NCI-H774 (cell line): ENCODE measurements at places on chromosomes 6 and 20.

GRCh38 chr6:136820561-136820960, 1.8 kb upstream of the PEX7 start:
- DNase-seq = no peak

DNA sequence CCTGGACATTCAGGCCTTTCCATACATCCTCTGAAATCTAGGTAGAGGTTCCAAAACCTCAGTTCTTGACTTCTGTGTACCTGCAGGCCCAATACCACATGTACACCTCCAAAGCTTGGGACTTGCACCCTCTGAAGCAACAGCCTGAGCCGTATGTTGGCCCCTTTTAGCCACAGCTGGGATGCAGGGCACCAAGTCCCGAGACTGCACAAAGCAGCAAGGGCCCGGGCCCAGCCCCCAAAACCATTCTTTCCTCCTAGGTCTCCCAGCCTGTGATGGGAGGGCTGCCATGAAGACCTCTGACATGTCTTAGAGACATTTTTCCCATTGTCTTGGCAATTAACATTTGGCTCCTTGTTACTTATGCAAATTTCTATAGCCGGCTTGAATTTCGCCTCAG, 107.4 kb upstream of the FRMD1 start:
- DNase-seq = no peak

- DNase-seq = peak; percentile 13
These were observed 54.4 kb downstream of the KDM1B start for GRCh38 chr6:18209539-18210197.

- no peak for DNase-seq
These were observed 1.6 kb downstream of the STX7 start for GRCh38 chr6:132511210-132511830.

- DNase-seq = peak; percentile 67
These were observed 2.1 kb upstream of the PERP start for GRCh38 chr6:138109042-138109997.

DNA sequence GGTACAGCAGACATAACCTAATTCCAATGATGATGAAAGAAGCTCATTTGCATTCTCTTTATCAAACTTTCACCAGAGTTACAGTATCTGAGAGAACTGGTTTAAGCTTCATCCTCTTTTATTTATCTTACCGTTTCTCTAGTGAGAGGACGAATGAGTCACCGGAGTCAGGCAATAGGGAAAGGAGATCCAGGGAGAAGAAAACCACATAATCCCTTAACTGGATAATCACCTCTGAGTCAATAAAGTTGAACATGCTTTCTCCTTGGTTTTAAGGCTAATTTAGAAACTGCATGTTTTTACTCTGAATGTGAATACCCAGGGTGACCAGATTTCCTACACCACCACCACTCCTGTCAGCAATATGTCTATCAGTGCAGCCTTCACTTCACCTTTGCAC, 313.7 kb upstream of the TBX18 start:
- DNase-seq = no peak

DNA sequence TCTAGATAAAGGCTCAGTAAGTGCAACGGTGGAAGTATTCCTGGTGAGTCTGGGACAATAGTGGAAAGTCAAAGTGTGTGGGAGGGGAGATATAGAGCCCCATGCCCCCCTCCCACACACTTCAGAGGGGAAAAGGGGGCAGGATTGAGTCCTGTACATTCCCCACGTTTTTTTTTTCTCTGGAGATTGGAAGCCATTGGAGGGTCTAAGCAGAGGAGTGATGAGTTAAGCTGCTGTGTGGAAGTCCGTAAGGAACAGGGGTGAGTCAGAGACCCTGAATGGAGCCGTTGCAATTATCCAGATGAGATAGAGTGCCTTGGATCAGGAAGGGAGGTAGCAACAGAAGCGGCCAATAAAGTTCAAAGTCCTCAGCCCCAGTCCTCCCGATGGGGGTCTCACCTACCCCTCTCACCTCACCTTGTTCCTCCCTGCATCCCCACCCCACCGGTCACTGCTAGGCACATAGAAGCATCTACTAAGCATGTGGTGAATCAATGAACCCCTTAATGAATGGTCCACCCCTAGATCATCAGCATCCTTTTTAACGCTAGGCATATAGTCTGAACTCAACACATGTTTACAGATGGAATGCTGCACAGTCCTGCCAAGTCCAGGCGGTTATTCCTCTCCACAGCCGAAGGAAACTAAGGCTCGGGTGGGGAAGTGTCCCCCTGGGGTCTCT, 662 bp upstream of the SLC9A8 start:
- no peak for DNase-seq

DNA sequence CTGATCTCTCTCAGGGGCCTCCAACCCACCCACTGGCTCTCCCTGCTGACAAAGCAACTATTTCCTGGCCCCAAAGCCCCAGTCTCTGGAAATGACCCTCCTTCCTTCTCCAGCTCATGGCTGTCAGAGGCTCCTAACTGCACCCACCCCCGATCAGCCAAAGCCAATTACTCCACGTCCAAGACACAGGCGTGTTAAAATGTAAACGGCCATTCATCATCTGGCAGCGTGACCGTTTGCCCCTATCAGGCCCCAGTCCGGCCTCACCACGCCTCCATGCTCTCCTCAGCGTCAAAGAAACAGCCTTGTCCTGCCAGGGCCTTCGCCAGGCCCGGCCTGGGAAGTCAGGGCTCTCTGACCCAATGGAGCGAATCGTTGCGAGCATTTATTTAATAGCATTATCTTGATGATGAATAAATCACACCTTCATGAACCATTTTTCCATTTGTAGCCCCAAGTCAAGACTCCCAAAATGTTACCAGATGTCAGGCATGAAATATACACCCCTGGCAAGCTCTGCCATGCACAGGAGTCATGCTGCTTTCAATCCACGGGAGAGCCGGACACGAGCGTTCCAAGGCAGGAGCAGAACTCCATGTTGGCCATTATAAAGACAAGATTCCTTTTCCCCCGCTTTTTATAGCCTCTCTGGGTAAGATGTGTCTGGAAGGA, 17.7 kb downstream of the RIPOR3 start:
- DNase-seq = no peak

GRCh38 chr20:44475372-44475693, 341 bp upstream of the TTPAL start:
- DNase-seq = no peak

DNA sequence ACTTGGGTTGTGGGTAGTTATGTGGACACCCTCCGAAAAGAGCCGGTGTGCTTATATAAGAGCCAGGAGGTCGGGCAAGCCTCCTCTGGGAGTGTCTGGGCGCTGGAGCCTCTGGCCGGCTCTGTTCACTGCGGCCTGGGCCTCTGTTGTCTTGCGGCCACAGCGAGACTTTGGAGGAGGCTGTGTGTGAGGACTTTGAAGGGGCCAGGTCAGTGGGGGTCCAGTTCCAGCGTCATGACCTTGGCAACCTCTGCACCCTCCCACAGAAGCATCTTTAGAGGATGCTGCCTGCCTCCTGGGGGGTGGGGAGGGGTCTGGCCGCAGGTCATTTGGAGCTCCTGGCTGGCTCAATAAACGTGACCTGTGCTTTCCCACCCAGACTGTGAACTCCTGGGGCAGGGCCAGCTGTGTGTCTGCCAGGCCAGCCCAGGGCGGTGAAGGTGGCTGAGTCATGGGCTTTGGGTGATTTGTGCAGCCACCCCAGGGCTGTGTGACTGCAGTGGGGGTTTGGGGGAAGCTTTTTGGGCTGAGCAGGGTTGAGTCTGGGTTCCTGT, 1.2 kb downstream of the TCEA2 start:
- DNase-seq = no peak

DNA sequence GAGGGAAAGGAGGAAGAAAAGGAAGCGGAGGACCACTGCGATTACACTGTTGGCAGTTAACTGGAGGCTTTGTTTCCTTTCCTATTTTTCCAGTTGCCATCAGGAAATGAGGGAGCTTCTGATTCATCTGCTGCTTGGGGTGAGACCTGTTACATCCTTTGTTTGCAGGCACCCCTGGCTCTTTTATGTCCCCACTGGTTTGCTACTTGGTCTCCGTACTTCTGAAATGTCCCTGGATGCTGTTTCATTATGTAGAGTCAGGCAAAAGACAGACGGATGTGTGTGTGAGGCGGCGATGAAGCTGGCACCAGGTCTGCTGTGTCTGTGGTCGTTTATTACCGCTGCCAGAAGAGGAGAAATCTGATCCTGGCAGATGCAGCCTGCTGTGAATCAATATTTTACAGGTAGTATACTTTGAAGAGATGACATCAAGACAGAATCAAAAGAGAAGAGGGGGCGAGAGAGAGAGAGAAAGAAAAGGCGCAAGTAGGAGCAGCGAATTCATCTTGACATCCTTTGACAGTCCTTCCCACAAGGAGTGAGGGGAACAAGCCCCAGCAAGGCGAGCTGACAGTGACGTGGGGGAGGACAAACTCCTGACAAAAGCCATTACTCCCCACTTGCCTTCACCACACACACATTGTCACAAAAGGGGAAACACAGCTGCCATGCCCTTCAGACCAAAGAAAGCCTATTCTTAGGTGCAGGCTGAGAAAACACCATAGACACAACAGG, 145.9 kb upstream of the FBXL4 start:
- DNase-seq = no peak

GRCh38 chr20:3867802-3868201, 21.2 kb downstream of the MAVS start:
- no peak for DNase-seq

DNA sequence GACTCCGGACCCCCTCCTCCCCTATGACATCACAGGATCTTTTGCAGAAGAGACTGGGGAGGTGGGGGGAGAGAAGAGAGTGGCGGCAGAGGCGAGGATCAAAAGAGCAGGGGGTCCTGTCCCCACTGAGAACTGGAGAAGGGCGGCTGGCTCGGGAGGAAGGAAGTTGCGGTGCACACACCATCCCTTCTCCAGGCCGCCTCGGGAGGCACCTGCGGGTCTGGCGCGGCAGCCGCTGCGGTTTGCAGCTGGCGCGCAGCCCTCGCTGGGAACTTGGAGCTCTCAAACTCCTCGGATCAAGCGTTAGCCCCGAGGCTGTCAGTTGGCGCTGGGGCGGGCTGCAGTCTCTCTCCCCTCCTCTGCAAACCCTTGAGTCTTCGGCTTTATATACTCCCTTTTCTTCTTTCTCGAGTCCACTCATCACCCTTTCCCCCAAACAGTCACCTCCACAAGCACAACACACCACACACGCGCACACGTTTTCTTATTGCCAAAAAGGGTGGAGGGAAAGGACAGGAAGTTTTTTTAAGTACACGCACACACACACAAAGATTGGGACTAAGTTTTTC, 180.7 kb downstream of the TBXT start:
- DNase-seq = no peak

DNA sequence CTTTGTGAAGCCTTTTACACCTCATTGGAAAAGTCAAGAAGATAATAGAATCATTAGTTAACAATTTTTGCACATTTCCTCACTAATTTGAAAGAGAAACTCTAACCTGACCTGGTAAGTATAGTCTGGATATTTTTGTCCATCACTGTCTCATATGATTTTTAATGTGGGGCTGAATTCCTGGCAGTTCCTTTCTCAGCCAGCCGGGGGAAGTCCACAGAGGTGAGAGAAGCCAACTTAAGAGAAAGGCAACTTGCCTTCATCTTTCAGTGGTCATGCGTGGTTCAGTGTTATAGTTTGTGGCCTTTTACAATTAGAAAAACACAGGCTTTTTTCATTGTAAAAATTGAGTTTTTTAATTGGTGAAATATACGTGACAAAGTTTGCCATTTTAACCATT, 80.6 kb downstream of the CDYL start:
- no peak for DNase-seq

DNA sequence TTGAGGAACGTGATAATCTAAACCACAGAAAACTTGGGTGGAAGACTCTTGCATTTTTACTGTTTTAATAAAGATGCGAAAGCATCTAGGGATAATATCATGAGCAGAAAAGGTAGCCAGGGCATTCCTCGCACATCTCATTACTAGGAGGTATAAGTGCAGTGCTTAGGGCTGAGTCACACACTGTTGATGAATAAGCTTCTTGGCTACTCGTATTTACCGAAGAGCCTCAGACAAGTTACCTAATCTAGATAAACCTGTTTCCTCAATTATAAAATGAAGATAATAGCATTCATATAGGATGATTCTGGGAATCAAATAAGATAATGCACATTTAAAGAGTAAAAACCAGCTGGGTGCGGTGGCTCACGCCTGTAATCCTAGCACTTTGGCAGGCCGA, 780 bp upstream of the KIAA0319 start:
- no peak for DNase-seq

DNA sequence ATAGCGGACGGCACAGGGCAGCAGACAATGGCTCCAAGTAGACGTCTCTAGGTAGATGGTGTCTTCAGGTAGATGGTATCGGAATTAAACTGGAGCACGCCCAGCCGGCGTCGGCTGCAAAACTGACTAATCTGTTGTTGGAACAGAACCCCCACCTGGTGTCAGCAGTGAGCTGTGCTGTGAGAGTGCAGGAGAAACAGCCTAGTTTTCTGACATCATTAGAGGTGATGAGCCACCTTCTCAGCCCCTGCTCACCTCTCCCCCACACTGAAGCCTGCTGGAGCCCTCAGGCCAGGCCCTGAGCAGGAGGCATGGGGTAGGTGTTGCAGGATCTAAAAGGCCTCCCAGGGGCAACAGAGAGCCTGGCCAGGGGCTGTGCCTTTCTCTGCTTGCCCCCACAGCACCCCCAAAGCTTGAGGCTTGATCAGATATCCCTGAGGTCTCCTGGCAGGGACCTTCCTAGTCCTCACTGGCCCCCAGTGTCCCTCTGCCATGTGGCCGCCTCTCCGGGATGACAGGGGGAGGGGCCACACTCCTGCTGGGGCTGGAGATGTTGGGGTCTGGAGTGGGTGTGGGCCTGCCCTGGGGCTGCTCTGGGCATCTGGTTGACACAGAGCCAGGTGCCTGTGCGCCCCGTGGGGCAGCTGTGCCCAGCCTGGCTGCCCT, 6.9 kb upstream of the HELZ2 start:
- DNase-seq = no peak

DNA sequence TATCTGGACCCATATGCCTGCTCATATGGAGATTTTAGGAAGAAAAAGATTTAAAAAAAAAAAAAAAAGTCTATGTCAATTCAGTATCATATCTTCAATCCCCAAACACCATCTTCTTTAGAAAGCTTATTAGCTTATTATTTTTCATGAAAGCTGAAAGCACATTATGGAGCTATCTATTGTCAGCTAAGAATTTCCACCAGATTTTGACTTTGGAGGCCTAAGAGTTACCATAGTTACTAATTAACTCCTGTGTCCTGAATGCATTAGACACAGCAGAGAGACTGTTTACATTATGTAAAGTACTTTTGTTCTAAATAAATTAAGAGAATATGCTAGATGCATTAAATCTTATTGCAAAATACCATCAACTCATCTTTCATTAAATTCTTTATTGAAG, 255.5 kb upstream of the NRSN1 start:
- DNase-seq = no peak
